ENCODE measurements at places on chromosomes 5 and 9.

- peak; percentile 47 for DNase-seq
These were observed 51.5 kb downstream of the SHOC1 start for GRCh38 chr9:111743275-111743674.

DNA sequence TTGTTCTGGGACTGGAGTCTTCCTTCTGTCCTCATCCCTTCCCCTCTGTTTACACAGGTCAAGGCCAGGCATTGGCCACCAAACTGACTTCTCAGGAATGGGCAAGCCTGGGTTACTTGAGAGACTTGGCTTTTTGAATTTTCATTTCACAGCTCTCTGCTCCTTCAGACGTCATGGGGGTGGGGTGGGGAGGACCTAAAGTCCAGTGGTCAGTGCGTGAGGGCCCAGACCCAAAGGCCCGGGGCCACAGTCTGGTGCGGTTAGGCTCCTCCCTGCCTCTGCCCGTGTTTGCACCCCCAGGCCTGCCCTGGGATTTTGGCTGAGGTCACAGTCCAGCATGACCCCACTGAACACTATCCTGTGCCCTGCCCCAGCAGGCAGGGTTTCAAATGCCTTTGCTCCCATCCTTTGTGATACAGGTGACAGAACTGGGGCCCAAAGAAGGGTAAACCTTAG lies 4.1 kb upstream of the CXXC5 start:
- DNase-seq = no peak

DNA sequence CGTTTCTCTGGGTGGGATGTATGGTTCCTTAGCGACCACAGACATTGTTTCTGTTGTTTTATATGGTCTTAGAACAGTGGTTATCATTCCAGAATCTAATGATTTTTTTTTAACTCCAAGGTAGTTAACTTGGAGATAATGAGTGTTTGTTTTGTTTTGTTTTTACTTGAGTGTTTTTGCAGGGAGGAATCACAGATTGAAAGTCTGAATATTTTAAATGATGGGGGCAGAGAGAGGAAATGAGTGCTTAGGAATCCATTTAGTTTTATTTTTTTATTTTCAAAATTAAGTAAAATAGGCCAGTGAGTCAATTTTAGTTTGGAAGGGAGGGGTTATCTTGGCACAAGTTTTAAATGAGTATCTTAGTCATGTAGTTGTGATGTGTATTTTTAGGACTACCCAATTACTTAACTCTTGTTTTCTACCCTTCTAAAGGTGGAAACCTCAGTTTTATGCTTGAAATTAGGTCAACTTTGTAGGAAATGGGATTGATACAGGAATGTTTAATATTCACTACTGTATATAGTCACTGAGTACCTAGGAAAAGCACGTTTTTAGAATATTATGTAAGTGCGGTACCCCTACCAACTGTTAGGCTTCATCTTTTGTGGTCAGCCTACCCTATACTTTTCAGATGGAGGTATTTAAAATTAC lies 2.0 kb downstream of the UBE2R2 start:
- no peak for DNase-seq

- DNase-seq = no peak
These were observed 19.6 kb upstream of the RNF20 start for GRCh38 chr9:101514071-101514470.

- no peak for DNase-seq
These were observed 18.4 kb downstream of the GADD45G start for GRCh38 chr9:89622933-89623861.

- no peak for DNase-seq
These were observed 3.1 kb upstream of the DBH start for GRCh38 chr9:133632806-133633680.

DNA sequence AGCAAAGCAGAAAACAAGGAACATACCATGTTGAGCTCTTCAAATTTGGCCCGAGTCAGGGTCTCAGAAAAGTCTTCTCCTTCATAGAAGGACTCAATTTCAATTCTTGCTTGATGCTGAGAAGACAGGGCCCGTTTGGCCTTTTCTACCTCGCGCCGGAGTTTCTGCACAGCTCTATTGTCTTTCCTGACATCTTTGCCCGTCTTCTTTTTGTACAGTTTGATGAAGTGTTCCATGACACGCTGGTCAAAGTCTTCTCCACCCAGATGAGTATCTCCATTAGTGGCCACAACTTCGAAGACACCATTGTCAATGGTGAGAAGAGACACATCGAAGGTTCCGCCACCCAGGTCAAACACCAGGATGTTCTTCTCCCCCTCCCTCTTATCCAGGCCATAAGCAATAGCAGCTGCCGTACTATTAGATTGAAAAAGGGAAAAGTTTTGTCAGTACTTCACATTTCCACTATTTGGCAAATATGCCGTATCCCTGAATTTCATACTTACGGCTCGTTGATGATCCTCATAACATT lies 2.2 kb downstream of the HSPA5 start:
- no peak for DNase-seq

- DNase-seq = no peak
These were observed 118.9 kb downstream of the TRIO start for GRCh38 chr5:14261856-14262611.

DNA sequence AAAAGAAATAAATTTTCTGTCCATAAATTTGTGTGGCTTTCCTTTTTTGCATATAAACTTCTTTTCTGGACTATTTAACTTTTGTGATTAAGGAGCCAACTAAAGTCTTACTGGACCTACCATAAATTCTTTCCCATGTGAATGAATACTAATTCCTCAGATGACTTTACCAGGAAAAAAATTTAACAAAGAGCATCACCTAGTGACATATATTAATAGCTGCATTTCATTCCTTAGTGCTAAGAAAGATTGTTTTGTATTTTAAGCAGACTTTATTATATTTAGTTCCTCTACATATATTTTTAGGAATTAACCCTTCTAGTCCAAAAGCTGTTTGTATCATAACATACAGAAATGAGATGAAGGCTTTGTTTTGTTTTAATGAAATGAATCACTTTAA lies 64.4 kb downstream of the C9orf85 start:
- no peak for DNase-seq

DNA sequence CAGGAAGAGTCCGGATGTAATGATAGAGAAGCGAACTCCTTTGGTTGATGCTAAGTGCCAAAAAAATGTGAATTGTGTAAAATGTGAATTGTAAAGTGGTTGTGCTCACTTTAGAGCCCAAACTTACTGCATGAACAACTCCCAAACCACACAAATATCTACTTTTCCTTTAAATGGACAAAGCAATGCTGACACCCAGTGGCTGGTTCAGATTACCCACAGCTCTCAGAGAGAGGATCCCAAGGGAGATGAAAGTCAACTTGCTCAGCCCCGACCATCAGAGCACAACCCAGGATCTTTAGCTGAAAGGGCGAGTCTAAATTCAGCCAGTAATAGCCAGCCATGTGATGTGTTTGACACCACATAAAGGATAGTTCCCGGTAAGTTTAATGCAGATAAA lies 133.7 kb downstream of the NMUR2 start:
- no peak for DNase-seq

DNA sequence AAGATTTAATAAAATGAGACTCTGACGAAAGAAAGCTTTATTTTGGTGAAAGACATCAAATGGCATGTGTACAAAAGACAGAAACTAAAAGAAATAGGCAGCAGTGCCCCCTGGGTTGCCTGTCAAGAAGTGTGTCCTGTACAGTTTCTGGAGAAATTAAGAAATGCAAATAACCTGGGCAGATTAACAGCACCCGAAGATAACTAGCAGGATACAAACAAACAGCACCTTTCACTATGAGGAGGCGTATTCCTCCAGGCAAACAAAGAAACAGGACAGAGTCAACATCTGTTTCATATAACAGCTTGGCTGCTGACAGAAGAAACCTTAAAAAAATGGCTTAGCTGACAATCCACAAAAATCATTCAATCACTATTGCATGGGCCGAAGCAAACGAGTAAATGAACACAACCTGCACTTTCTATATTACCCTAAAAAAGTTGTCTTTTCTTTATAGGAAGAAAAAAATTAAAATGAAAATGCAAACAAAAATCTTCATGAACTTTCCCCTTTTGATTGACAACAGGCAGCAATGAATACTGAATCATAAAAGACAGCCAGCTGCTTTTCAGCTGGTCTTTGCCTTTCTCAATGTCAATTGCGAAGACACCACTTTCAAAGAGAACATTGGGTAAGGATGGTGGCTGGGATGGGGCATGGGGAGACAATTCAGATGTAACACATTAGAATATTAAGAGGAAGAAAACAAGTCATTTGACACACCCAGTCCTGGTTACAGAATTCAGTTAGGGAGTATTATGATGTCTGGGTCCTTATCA lies 162.1 kb downstream of the ARL15 start:
- no peak for DNase-seq

GRCh38 chr5:103472830-103473229 lies 89.8 kb downstream of the NUDT12 start:
- no peak for DNase-seq

DNA sequence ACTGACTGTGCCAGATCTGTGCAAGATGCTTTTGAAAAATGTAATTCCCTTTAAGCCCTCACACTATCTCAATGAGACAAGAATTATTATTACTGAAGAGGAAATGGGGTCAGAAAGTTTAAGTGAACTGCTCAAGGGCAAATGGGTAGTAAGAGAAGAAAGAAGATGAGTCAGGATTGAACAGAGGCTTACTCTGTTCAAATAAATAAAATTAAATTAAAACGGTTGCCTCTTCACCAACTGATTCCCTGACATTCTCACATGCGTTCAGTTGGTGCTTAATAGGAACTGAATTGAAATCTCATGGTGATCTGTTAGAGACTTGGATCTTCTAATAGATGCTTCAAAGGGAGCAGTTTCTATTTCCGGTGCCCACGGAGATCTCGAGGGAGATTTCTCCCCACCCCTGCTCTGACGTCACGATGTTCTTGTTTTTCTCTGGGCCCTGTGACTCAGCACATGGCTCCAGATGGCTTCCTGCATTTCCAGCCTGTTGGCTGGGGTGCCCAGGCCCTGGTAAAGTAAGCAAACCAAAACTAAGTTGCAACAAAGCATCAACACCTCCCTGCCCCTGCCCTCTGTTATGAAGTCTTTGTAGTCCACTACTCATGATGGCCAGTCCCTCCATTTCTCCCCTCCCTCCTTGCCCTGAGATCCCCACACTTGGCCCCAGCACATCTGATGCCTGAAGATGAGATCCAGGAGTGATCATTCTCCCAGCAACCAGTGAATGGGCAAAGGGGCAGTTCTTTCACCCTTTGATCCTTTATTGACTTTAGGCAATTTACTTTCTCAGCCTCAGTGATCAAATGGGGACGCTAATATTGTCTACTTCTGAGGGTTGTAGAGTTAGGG lies 106.1 kb upstream of the CPEB4 start:
- DNase-seq = peak; percentile 68

- DNase-seq = no peak
These were observed 34.0 kb upstream of the SYK start for GRCh38 chr9:90767523-90768100.

DNA sequence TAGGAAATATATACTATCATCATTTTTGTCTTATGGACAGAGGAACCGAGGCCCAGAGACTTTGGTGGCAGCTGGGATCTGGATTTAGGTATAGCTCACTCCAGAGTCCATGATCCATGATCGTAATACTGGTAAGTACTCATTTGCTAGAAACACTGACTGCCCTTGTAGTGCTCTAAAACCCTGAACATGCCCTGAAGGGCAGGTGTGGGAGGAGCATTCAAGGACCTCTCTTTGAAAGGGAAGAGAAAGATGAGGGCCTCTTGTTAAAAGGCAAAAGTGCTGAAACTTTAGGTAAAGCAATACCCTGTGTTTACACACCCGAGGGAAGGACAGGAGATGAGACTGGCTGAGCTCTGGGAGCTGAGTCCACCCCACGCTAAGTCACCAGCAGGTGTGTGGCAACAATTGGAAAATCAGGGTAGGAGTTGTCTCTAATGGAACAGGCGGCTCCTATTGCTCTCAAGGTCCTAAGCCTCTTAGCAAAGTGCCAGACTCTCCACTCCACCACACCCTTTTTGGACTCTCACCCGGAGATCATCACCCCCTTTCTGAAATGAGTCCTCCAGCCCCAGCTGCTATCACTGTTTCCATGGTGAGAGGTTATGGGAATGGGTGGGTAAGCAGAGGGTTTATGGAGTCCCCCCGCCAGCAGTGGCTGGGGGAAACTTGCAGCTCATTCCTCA lies 34.8 kb downstream of the TRPC7 start:
- no peak for DNase-seq

- DNase-seq = no peak
These were observed 650 bp downstream of the MRRF start for GRCh38 chr9:122265149-122265915.

- peak; percentile 27 for DNase-seq
These were observed 2.6 kb downstream of the RNF44 start for GRCh38 chr5:176534640-176535039.

DNA sequence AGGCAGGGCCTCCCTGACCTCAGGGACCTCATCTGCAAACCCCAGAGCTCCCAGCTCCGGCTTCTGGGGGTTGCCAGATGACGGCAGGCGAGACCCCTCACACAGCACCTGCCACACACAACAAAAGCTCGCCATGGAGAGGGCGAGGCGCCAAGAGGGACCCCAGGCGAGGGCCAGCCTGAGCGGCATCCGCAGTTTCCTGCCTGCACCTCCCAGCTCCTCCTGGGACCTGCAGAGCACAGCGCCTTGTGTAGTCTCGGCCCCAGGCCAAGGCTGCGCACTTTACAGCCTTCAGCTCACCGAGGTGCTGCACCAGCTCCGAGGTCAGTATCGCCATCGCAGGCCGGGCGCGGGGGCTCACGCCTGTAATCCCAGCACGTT lies 82.4 kb upstream of the ADAMTS2 start:
- no peak for DNase-seq

DNA sequence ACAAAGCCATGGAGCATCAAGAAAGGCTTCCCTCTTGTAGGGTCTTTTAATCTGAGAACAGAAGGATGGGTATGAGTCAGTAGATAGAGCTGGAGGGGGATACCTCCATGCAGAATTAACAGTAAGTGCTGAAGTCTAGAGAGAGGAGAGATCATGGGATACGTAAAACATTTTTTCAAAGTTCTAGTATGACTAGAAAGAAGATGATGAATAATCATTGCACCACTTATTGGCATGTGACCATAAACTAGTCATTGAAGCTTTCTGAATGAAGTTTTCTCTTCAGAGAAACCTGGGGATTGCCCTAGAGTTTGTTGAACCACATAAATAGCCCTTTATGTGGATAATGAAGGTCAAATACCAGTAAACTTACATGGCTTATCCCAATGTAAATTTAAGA lies 48.6 kb upstream of the PTPRD start:
- no peak for DNase-seq

GRCh38 chr5:104599726-104600125 lies 1037.1 kb upstream of the NUDT12 start:
- no peak for DNase-seq

DNA sequence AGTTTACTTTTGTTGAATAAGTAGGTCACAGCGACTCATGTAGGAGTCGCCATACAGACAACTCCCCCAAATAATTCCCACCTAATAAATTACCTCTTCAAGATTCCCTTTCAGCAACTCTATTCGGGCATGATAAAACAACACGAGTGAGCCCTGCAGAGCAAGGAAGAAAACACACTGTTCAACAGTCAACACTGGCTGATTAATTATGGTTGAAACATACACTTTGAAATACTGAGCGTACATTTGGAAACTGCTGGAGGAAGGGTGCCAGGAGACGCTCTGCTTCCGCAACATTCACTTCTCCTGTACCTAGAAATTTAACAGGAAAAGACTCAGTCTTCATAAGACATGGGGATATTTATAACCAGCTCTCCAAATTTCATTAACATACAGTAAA lies 117.5 kb downstream of the TTC39B start:
- no peak for DNase-seq

Data from stimulated activated CD4-positive, alpha-beta T cell treated with anti-CD3 and anti-CD28 coated beads, Interleukin-15, amount 100 ng/mL, for 24 hours (primary cell).